ENCODE measurements at places on chromosomes 4 and X. TPM values are rescaled to one million over a fixed set of nuclear protein-coding genes. Genes with fewer than 3 reads are reported as not detected.
A peak's percentile ranks its signal among the peaks of the same experiment; 100 is the strongest.

- no peak for DNase-seq
These were observed 101.4 kb downstream of the AFAP1 start for GRCh38 chr4:7838136-7838782.

DNA sequence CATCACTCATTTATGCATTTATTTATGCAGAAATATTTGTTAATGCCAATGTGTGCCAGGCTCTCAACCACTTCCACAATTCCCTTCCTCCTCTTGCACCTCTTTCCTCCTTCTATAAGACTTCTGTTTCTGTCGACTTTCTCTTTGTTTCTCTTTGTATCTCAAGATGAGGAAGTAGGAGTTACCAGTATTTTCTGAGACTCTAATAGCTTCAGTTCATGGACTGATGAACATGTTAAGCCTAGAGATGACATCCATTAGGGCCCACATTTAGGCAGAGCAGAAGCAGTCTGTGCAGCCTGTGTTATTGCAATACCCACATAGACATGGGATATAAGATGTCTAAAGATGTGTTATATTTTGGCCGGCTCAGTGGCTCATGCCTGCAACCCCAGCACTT, 241.8 kb upstream of the SMIM31 start:
- no peak overlapping the region for H3K4me3 ChIP-seq

GRCh38 chrX:87160435-87161010, 357.1 kb upstream of the KLHL4 start:
- H3K36me3 ChIP-seq, result peaks cover 10% of the 10 kb centered on the region
- DNase-seq, result no peak
- H3K27me3 ChIP-seq, result no peaks in the 10 kb centered on the region
- no peak overlapping the region for H3K27ac ChIP-seq

DNA sequence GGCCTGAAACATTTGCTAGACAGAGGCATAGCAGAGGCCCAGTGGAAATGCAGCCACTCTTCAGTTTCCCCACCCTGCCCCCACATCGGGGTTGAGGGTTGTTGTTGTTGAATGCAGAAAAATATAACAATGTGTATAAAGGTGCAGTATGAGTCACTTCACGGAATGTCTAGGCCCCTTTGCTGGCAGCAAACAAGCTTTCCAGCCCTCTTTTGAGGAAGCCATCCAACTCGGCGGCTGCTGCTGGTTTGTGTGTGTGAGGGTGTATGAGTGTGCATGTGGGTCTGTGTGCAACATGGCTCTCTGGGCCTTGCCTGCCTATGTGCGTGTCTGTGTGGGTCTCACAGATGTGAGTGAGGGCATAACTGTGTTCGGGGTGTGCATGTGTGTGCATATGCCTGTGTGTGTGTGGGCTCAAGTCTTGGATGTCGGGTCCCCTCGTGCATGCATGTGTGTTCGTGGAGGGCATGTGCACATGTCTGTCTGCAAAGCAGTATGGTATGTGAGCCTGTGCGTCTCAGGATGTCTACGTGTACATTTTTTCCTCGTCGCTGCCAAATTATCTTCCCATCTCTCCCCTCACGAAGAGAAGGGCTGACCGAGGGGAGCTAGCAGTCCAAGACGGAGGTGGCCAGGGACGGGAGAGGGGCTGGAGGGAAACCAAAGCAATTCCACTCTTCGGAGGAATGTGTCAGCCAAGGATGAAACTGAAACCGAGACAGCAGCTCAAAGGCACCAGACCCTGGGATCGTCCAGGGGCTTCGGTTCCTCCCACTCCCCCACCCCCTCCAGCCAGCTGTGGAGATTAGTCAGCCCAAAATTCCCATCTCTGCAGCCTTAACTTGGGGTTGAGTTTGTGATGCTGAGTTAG, 8.4 kb upstream of the ELF4 start:
- H3K27me3 ChIP-seq, result peaks cover 36% of the 10 kb centered on the region
- no peak overlapping the region for H3K27ac ChIP-seq
- no peaks in the 10 kb centered on the region for H3K36me3 ChIP-seq
- no peak overlapping the region for H3K4me3 ChIP-seq
- peaks cover 8% of the 10 kb centered on the region for H3K4me1 ChIP-seq
- no peak for DNase-seq

- no peaks in the 10 kb centered on the region for H3K36me3 ChIP-seq
- H3K27ac ChIP-seq, result no peak overlapping the region
- no peak for DNase-seq
- H3K4me3 ChIP-seq, result no peak overlapping the region
These were observed 123.8 kb upstream of the TEX13D start for GRCh38 chrX:124208660-124209059.

- H3K36me3 ChIP-seq, result peaks cover 7% of the 10 kb centered on the region
- no peaks in the 10 kb centered on the region for H3K27me3 ChIP-seq
- peaks cover 20% of the 10 kb centered on the region for H3K4me1 ChIP-seq
- peak; percentile 70 for DNase-seq
- no peak overlapping the region for H3K27ac ChIP-seq
These were observed 82.0 kb upstream of the CLDN34 start for GRCh38 chrX:9885150-9885549.

- H3K27me3 ChIP-seq, result no peaks in the 10 kb centered on the region
- no peak overlapping the region for H3K4me3 ChIP-seq
- H3K36me3 ChIP-seq, result no peaks in the 10 kb centered on the region
- DNase-seq, result no peak
- H3K4me1 ChIP-seq, result peaks cover 11% of the 10 kb centered on the region
- H3K27ac ChIP-seq, result no peak overlapping the region
These were observed 796.6 kb upstream of the POU3F4 start for GRCh38 chrX:82711457-82711856.

- no peak overlapping the region for H3K27ac ChIP-seq
- H3K4me1 ChIP-seq, result peaks cover 8% of the 10 kb centered on the region
- H3K36me3 ChIP-seq, result no peaks in the 10 kb centered on the region
These were observed 140.9 kb downstream of the PAPSS1 start for GRCh38 chr4:107579099-107579498.

GRCh38 chr4:104393655-104394324, 100.9 kb downstream of the CXXC4 start:
- no peaks in the 10 kb centered on the region for H3K36me3 ChIP-seq
- H3K4me3 ChIP-seq, result no peak overlapping the region
- DNase-seq, result no peak
- no peaks in the 10 kb centered on the region for H3K27me3 ChIP-seq

GRCh38 chr4:155705664-155706063, 39.0 kb downstream of the GUCY1A1 start:
- H3K4me1 ChIP-seq, result peaks cover 9% of the 10 kb centered on the region
- no peak for DNase-seq
- no peak overlapping the region for H3K4me3 ChIP-seq
- H3K27ac ChIP-seq, result no peak overlapping the region
- no peaks in the 10 kb centered on the region for H3K36me3 ChIP-seq
- no peaks in the 10 kb centered on the region for H3K27me3 ChIP-seq

STBD1 gene
- 2.0 TPM for total RNA-seq

GSX2 gene
- not detected for total RNA-seq

GASK1B gene
- 0.23 TPM for total RNA-seq

OTC gene
- not detected for total RNA-seq

GPRASP3 gene
- total RNA-seq, result 13.2 TPM

UBE2K gene
- total RNA-seq, result 131 TPM

SAGE1 gene
- total RNA-seq, result not detected

PABPC1L2B gene
- 1.7 TPM for total RNA-seq

ADRA2C gene
- 21.8 TPM for total RNA-seq

TLL1 gene
- 0.46 TPM for total RNA-seq

All from WTC11 (cell line).